Prostate gland (tissue), 2 donors: ENCODE measurements at places on chromosomes 3 and 15.
A peak's percentile ranks its signal among the peaks of the same experiment; 100 is the strongest.

DNA sequence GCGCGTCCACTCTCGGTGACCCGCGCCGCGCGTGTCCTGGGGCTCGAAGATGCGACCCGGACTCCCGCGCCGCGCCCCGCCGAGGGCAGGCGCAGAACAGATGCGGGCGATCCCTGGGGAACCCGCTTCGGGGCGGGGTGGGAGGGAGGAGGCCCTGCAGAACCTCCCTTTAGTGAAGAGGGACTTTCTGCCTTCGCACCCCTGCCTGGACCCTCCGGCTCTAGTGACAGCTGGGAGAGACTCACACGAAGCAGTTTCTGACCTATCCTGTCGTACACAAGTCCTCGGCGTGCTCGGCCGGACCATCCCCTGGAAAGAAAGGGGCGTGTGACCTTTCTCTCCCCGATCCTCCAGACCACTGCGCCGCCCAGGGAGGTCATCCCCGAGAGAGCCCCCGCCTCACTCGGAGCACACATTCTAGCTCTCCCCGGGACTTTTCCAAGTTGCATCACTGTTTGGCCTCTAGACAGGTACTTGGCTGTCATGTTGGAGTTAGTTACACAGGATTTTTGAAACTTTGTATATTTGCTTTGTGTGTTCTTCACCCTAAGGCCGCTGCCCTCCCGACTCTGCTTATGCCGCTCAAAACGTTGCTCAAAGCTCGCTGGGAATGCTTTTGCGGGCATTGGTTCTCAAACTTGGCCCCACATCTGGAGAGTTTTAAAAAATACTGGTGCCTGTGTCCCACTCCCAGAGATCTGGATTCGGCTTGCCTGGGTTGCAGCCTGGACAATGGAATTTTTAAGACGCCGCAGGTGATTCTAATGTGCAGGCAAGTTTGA is 582 bp downstream of the CGNL1 start:
- DNase-seq = peak; percentile 42

- DNase-seq = no peak
Observed at GRCh38 chr3:95387242-95388021, 1324.6 kb downstream of the NSUN3 start.

GRCh38 chr15:101458908-101459578 is 30.5 kb downstream of the PCSK6 start:
- no peak for DNase-seq

GRCh38 chr3:44106756-44107155 is 134.9 kb upstream of the TOPAZ1 start:
- DNase-seq = no peak

DNA sequence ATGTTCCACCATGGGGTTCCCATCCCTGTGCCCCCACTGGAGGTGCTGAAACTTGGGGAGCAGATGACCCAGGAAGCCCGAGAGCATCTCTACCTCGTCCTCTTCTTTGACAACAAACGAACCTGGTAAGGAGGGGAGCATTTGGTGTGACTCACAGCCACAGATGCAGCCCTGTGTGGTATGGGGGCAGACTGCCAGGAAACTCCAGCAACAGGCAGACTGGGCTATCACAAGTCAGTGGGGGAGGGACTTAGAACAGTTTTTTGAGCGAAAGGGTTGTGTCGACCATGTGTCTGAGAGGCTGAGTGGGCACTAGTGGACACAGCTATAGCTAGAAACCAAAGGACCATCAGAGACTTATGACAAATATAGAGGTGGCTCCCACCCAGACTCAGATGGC is 3.4 kb upstream of the OGG1 start:
- no peak for DNase-seq

GRCh38 chr15:42736178-42736792 is 643 bp downstream of the CDAN1 start:
- DNase-seq = no peak

- DNase-seq = no peak
Observed at GRCh38 chr3:70889162-70890019, 577.0 kb upstream of the MDFIC2 start.
